ENCODE measurements at places on chromosomes 5 and 9.
A peak's percentile ranks its signal among the peaks of the same experiment; 100 is the strongest.

DNA sequence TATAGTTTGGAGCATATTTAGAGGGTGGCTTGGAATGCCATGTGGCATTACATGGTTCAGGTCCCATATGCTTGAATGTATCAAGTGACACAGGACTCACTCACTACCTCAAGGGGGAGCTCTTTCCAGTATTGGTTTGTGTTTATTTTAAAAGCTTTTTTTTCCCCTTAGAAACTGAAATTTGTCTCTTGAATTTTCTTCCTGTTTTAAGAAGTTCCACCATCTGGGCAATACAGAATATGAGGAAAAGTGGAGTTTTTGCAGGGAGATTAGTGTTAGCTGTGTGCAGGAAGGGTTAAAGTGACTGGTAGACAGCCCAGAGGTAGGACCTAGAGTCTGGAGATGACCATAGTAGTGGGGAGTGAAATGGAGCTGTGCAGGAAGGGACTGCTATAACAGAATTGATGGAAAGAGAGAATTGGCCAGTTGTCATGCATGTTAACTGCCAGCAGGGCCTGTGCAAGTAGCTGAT is 36.6 kb downstream of the CTNNA1 start:
- peak; percentile 70 for DNase-seq
- no peak overlapping the region for H3K27ac ChIP-seq
- H3K36me3 ChIP-seq = peaks cover 1% of the 10 kb centered on the region
- H3K4me1 ChIP-seq = peaks cover 11% of the 10 kb centered on the region

DNA sequence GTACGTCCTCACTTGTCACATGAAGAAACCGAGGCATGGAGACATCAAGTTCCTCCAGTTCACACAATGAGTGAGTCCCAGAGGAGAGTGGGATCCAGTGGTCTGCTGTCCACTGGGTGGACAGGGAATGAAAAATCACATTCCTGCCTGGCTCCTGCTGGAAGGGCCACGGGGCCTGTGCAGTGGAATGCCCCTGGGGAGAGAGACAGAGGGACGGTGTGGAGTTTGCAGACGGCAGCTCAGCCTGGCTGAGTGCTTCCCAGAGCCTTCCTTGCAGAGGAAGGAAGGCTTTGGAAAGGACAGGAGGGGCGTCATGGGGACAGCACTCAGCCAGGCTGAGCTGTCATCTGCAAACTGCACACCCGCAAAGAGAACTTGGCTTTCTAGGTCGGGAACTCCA is 74.7 kb downstream of the COL27A1 start:
- no peak overlapping the region for H3K27ac ChIP-seq
- H3K4me1 ChIP-seq = no peaks in the 10 kb centered on the region
- no peaks in the 10 kb centered on the region for H3K27me3 ChIP-seq
- no peak for DNase-seq
- no peaks in the 10 kb centered on the region for H3K36me3 ChIP-seq
- H3K4me3 ChIP-seq = no peak overlapping the region

DNA sequence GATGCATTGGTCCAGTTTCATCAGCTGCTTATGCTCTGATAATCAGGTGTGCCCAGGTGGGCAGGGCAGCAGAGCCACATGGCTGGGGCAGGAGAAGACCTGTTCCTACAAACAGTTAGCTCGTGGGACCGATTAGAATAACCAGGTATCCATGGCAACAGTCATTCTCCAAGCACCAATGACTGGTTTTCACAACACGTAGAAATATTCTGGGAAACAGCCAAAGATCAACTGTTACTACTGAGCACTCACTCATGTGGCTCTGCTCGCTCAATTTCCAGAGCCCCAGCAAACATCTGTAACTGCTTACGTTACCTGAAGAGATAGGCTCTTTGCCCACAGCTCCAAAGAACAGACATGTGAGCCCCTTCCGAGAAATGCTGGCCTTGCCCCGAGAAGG is 302.0 kb downstream of the AGTPBP1 start:
- no peak overlapping the region for H3K4me3 ChIP-seq
- H3K4me1 ChIP-seq = no peaks in the 10 kb centered on the region
- no peak overlapping the region for H3K27ac ChIP-seq
- no peaks in the 10 kb centered on the region for H3K36me3 ChIP-seq

- no peaks in the 10 kb centered on the region for H3K27me3 ChIP-seq
- H3K4me1 ChIP-seq = no peaks in the 10 kb centered on the region
Observed at GRCh38 chr9:133773889-133774655, 35.9 kb upstream of the SARDH start.

- peaks cover 11% of the 10 kb centered on the region for H3K36me3 ChIP-seq
- DNase-seq = peak; percentile 89
- H3K27ac ChIP-seq = peak overlapping the region; percentile 92
- H3K4me1 ChIP-seq = peaks cover 16% of the 10 kb centered on the region
- H3K4me3 ChIP-seq = peak overlapping the region; percentile 96
Observed at GRCh38 chr5:177005619-177006264, 837 bp downstream of the UIMC1 start.

GRCh38 chr5:93454896-93455295 is 126.1 kb downstream of the NR2F1-AS1 start:
- no peak overlapping the region for H3K27ac ChIP-seq
- H3K36me3 ChIP-seq = no peaks in the 10 kb centered on the region
- no peaks in the 10 kb centered on the region for H3K4me1 ChIP-seq
- H3K27me3 ChIP-seq = no peaks in the 10 kb centered on the region
- no peak for DNase-seq
- no peak overlapping the region for H3K4me3 ChIP-seq

GRCh38 chr9:131728546-131728910 is 11.3 kb downstream of the RAPGEF1 start:
- DNase-seq = no peak
- H3K27ac ChIP-seq = peak overlapping the region; percentile 95
- peak overlapping the region; percentile 77 for H3K4me3 ChIP-seq
- H3K4me1 ChIP-seq = peaks cover 76% of the 10 kb centered on the region

GRCh38 chr5:16983972-16984371 is 47.9 kb upstream of the MYO10 start:
- H3K27me3 ChIP-seq = no peaks in the 10 kb centered on the region
- H3K36me3 ChIP-seq = no peaks in the 10 kb centered on the region
- no peak overlapping the region for H3K27ac ChIP-seq
- no peak for DNase-seq
- no peaks in the 10 kb centered on the region for H3K4me1 ChIP-seq

GRCh38 chr5:153558957-153559356 is 68.5 kb downstream of the GRIA1 start:
- DNase-seq = no peak
- no peak overlapping the region for H3K27ac ChIP-seq
- H3K36me3 ChIP-seq = no peaks in the 10 kb centered on the region
- peaks cover 1% of the 10 kb centered on the region for H3K27me3 ChIP-seq

- DNase-seq = no peak
- no peaks in the 10 kb centered on the region for H3K36me3 ChIP-seq
- H3K27me3 ChIP-seq = peaks cover 8% of the 10 kb centered on the region
Observed at GRCh38 chr5:79840084-79840990, 150.7 kb downstream of the CMYA5 start.

GRCh38 chr9:122580360-122580759 is 2.8 kb downstream of the OR1L8 start:
- no peak overlapping the region for H3K4me3 ChIP-seq
- H3K27me3 ChIP-seq = peaks cover 6% of the 10 kb centered on the region
- no peaks in the 10 kb centered on the region for H3K4me1 ChIP-seq
- H3K36me3 ChIP-seq = no peaks in the 10 kb centered on the region
- H3K27ac ChIP-seq = no peak overlapping the region
- DNase-seq = no peak

DNA sequence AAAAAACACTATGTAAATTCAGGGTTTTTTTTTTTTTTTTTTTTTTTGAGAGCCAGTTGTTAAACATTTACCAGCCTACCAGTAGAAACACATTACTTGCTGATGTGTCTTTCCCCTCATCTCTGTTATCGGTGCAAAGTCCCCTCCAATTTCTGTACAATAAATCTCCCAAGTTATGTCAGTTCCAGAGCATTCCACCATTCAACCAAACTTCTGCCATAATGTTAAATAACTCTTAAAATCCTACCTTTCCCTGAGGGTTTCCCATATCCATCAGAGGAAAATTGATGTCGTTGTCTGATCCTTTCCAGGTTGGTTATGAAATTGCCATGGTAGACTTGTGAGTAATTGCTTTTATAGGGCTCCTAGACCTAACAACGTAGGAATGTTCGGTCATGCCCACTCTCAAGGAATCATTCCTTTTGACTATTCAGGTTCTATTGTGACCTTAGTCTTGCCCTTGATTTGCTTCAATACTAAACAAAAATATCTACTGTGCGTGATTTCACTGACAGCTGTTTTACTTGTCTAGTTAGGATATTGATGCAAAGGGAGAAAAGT is 5.6 kb upstream of the PPP2R2B start:
- no peaks in the 10 kb centered on the region for H3K36me3 ChIP-seq
- no peak overlapping the region for H3K27ac ChIP-seq

- no peaks in the 10 kb centered on the region for H3K36me3 ChIP-seq
- no peak for DNase-seq
- H3K4me1 ChIP-seq = no peaks in the 10 kb centered on the region
Observed at GRCh38 chr5:37792975-37793631, 46.7 kb downstream of the GDNF start.

- H3K27ac ChIP-seq = peak overlapping the region; percentile 88
- peaks cover 23% of the 10 kb centered on the region for H3K36me3 ChIP-seq
- peak overlapping the region; percentile 82 for H3K4me3 ChIP-seq
Observed at GRCh38 chr5:173035904-173036707, 20.0 kb upstream of the CREBRF start.

- peaks cover 3% of the 10 kb centered on the region for H3K27me3 ChIP-seq
- no peaks in the 10 kb centered on the region for H3K36me3 ChIP-seq
- DNase-seq = no peak
- no peak overlapping the region for H3K27ac ChIP-seq
- H3K4me3 ChIP-seq = no peak overlapping the region
Observed at GRCh38 chr9:76600007-76600615, 141.1 kb downstream of the GCNT1 start.

- peaks cover 5% of the 10 kb centered on the region for H3K36me3 ChIP-seq
- H3K27ac ChIP-seq = no peak overlapping the region
- no peak for DNase-seq
- H3K4me3 ChIP-seq = no peak overlapping the region
Observed at GRCh38 chr5:78964889-78965288, 20.2 kb downstream of the ARSB start.

GRCh38 chr9:99732715-99733114 is 89.0 kb upstream of the NR4A3 start:
- peaks cover 2% of the 10 kb centered on the region for H3K4me1 ChIP-seq
- DNase-seq = no peak
- no peaks in the 10 kb centered on the region for H3K36me3 ChIP-seq
- H3K4me3 ChIP-seq = no peak overlapping the region

DNA sequence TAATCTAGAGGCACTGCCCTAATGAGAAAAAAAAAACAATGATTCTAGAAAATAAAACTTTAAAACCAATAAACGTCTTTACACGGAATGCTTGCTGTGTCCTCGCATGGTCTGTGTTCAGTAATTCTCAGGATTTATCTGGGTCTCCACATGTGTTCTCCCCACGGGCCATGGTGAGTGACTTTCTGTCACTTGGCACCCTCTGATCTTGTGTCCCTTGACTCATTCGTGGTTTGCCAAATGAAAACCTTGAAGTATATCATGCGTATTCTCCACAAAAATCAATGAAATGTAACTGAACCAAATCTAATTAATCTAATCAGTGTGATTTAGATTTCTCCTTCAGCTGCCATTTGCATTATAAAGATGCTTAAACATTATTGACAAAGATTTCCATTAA is 48.0 kb downstream of the UBE2QL1 start:
- no peak overlapping the region for H3K4me3 ChIP-seq
- DNase-seq = no peak
- H3K36me3 ChIP-seq = no peaks in the 10 kb centered on the region
- H3K27ac ChIP-seq = no peak overlapping the region

- peaks cover 1% of the 10 kb centered on the region for H3K27me3 ChIP-seq
- no peaks in the 10 kb centered on the region for H3K36me3 ChIP-seq
- H3K4me3 ChIP-seq = no peak overlapping the region
- DNase-seq = no peak
- no peak overlapping the region for H3K27ac ChIP-seq
Observed at GRCh38 chr9:70165006-70165602, 93.7 kb upstream of the SMC5 start.

DNA sequence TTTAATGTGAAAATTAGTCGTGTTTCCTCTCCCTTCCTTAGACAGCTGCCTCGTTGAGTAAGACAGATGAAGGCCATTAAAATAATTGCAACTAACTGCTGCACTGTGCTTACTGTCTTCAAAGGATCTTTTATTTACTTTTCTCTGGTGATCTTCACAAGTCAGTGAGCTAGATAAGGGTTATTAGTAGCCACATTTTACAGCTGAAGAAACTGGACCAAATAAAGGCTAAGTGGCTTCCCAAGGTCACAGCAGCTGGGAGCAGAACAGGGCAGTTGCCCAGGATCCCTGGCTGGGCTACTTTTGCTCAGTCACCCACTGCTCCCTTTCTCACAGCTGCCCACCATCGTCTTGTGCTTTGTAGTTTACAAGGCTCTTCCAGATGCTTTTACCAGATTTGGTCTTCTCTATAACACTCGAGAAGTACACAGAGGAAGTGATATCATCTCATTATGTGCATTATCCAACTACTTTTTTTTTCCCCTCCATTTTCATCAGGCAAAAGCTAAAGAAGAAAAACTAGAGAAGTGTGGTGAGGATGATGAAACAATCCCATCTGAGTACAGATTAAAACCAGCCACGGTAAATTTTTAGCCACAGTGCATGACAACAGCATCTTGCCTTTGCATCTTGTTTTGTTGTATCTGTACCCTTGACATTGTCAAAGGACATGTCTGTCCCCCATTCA is 61.8 kb downstream of the ERAP1 start:
- H3K27ac ChIP-seq = peak overlapping the region; percentile 48
- no peak overlapping the region for H3K4me3 ChIP-seq
- no peaks in the 10 kb centered on the region for H3K27me3 ChIP-seq
- peak; percentile 52 for DNase-seq

DNA sequence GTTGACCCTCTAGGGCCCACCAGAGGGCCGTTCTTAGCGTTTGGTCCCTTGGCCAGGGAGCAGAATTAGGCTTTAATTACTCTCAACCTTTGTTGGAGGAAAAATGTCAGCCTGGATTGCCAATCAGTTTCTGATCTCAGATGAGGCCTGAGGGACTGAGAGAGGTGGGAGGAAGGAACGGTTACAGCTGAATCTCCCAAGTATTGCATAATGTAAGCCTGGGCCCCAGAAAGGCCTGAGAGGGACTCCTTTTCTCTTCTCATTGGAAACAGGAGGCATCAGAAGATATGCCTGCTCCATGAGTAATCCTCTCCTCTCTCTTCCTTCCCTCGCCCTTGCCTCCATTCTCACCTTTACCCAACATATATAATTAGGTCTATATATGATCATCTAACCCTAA is 105.7 kb downstream of the INSYN2B start:
- H3K4me3 ChIP-seq = no peak overlapping the region
- H3K4me1 ChIP-seq = peaks cover 10% of the 10 kb centered on the region
- DNase-seq = no peak
- H3K27me3 ChIP-seq = no peaks in the 10 kb centered on the region

- H3K27me3 ChIP-seq = no peaks in the 10 kb centered on the region
- H3K4me1 ChIP-seq = no peaks in the 10 kb centered on the region
- no peak overlapping the region for H3K27ac ChIP-seq
- no peak overlapping the region for H3K4me3 ChIP-seq
- no peaks in the 10 kb centered on the region for H3K36me3 ChIP-seq
Observed at GRCh38 chr5:57055731-57056130, 103.8 kb upstream of the MIER3 start.

GRCh38 chr9:137493364-137494103 is 34.4 kb upstream of the NSMF start:
- no peak overlapping the region for H3K27ac ChIP-seq
- no peaks in the 10 kb centered on the region for H3K27me3 ChIP-seq
- peaks cover 17% of the 10 kb centered on the region for H3K4me1 ChIP-seq

All from activated CD4-positive, alpha-beta T cell treated with anti-CD3 and anti-CD28 coated beads, Interleukin-2, amount 10 ng/mL, durations not matched to agents 24 days and 14 days (primary cell).